ENCODE measurements at places on chromosomes 4 and X.

GRCh38 chrX:119686087-119686691, 6.8 kb downstream of the SEPTIN6 start:
- DNase-seq, result no peak

DNA sequence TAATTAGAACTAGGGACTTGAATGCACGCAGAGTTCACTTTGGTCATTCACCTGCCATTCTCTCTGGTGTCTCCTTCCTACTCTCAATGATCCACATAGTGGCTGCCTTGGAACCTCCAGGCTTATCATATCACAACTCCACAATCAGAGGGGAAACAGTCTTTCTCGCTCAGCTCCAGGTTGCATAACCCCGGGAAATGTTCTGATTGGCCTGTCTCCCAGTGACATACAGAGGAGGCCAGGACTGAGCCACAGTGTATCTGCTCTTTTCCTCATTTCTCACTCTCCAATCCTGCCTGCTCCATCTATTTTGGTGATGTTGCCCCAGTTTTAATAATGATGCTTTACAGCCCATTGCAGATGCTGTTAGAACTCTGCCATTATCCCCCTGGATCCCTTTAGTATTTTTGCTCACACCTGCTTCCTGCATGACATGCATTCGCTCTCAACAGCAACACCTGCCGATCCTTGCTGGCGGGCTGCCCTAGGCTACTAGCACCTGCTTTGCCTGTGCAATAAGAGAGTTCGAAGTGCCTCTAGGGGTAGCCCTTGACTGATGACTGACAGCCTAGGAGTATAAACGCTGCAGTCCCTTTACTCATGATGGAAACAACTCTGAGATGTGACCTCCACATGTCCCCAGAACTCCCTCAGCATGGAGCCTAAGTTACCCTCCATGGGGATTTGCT, 211.3 kb upstream of the RPS6KA3 start:
- no peak for DNase-seq

DNA sequence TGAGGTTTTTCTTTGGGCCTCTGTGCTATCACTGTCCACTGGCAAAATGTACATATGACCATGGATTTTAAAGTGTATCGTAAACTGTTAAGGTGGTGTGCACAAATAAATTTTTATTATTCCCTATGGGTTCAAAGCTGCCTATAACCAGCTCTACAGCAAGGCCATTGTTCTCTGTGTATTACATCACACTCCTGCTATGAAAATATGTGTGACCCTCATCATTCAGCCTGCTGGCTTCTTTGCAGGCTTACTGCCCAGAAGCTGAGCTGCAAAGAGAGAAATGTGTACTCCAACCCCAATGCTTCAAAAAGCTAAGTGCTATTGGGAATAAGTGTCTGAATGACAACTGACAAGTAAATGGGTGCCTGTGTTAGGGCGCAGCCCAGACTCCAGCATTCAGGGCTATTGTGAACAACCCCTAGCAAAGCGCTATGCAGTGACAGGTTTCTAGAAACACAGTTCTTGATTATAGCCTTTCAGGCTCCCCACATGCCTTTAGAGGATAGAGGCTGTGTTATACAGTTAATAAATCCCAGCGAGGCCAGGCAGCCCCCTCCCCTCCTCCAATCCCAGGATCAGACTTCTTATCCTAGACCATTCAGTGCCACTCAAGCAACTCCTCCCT, 220.4 kb upstream of the RADX start:
- DNase-seq, result no peak

DNA sequence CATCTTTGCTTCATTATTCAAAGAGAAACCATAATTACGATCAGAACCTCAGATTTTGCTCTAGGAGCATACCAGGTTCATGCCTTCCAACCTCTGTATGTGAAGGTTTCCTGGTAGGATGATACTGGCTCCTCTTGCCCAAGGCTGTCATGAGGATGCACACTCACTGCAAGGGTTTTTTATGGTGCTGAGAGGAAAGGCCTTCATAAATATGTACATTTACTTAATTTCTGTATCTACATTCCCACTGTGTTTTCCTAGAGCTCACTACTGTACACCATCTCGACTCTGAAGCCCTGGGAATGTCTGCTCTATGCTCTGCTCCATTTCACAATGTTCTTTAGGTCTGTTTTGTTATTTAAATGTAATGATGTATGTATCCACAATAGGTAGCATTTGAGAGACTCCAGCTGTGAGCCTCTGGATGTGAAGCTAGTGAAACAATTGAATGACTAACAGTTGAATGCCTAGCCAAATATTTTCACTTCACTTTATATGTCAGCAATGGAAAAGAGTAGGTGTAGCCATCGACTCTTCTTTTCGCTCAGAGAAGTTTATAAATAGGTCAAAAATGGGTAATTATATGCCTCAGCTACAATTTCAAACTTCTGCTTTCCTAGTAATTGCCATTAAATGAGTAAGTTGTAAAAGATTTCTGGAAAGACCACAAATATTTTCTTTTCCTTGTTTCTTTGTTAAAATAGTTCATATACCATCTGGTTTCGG, 228.0 kb downstream of the PALLD start:
- DNase-seq, result no peak

GRCh38 chrX:142084611-142085010, 120.5 kb downstream of the MAGEC2 start:
- DNase-seq, result no peak

DNA sequence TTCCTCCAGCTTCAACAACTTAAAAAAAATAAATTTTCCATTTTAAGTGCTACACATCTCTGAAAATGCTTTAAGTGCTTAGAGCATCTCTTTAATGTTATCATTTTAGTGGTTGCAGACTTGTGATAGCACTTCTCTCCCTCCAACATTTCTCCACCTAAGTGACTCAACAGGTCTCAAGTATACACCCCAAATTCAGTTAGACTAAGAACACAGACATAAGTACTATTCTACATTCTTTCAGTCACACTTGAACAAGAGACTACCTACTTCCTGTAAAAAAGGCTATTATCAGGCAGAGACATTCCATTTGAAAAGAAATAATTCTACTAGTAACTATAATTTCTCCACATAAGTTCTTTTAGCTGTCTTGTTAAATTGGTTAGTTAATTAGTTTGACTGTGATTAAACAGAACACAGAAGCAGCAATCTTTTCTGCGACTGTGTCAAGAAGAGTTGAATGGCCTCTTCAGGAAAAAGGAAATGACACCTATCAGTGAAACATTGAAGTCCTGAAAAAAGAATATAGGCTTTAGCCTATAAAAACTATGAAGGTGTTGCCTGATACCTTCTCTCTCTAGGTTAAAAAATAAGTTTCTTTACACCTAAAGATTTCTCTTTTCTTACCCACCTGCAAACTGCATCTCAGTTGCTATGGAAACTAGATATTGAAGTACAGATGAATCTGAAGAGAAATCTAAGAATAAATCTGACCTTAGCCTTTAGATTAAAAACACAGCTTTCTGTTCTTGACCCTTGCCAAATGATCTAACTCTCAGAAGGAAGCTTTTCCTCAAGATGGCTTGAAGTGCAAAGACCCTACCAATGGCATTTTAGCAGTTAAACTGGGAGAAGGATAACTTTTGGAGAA, 18.0 kb downstream of the NAF1 start:
- no peak for DNase-seq

DNA sequence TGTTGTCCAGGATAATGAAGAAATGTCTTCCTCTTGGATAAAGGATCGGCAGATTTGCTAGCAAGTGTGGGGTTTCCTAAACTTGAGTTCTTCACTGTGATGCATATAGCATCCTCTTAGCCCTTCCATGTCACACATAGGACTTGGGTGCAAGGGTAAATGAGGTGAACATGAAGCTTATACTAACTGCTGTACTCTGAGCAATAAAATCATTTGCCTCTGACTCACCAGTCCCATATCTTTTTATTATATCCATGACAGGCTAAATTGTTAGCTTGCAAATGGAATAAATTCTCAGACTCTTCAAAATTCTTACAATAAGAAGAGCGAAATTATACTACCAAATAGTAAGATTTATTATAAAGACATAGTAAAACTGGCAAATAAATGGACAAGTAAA, 14.7 kb upstream of the TBC1D1 start:
- no peak for DNase-seq

- DNase-seq, result no peak
Observed at GRCh38 chr4:72842323-72842722, 227.2 kb downstream of the COX18 start.

- no peak for DNase-seq
Observed at GRCh38 chr4:97121493-97121892, 1021.8 kb downstream of the STPG2 start.

GRCh38 chr4:135365065-135365464, 1163.5 kb upstream of the PABPC4L start:
- DNase-seq, result no peak
